ENCODE measurements at places on chromosomes 7 and 10. TPM values are rescaled to one million over a fixed set of nuclear protein-coding genes. Genes with fewer than 3 reads are reported as not detected.

GRCh38 chr7:15326044-15326644, 235.7 kb downstream of the AGMO start:
- DNase-seq: no peak

DNA sequence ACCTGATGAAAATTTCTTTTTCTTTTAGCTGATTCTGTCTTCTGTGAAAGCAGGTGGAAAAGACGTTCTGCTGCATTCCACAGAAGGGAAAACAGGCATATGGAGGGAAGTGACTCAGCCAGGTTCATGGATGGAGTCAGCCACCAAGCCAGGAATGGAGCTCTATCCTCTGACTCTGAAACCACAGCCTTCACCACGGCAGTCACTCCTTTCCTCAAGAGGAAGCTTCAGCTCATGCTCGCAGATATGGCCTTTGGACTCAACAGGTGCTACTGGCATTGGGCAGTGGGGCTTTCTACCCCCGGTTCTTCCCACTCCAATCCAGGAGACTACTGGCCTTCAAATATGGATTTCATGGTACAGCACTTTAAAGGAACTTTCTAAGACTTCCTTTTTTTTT, 11.5 kb upstream of the PLAU start:
- DNase-seq: no peak

PNLIPRP3 gene
- not detected for total RNA-seq

FRAT2 gene
- total RNA-seq: 8.4 TPM

COL17A1 gene
- total RNA-seq: 0.74 TPM

DNA sequence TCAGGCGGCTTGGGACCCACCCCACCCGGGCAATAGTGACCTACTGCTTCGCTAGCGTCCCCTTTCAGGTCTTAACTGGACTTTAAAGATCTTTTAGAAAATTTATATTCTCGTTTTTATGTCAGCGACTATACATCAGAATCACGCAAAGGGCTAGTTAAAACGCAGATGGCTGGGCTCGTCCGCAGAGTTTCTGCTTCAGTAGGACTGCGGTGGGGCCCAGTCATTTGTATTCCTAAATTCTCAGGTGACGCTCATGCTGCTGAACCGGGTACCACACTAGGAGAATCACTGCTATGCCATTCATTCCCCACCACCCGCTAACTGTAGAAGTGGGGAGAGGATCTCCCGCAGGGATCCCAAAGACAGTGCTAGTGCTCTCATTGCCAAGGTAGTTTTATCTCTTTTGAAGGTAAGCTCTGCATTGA, 12.0 kb upstream of the SP8 start:
- DNase-seq: no peak

HOXA6 gene
- 3.8 TPM for total RNA-seq

GRCh38 chr7:171364-171904, 20.9 kb upstream of the FAM20C start:
- no peak for DNase-seq

SPDYE1 gene
- not detected for total RNA-seq

GRCh38 chr10:120465138-120465537, 8.1 kb downstream of the PLPP4 start:
- DNase-seq: no peak

ZNF33A gene
- 27.7 TPM for total RNA-seq

KCNMA1 gene
- 26.3 TPM for total RNA-seq

GRCh38 chr7:49771427-49772176, 1.8 kb upstream of the VWC2 start:
- DNase-seq: no peak

UPK3B gene
- 636 TPM for total RNA-seq

GRCh38 chr10:61100887-61101286, 156.9 kb upstream of the RHOBTB1 start:
- DNase-seq: no peak

GRCh38 chr10:121919666-121920065, 8.2 kb downstream of the ATE1 start:
- DNase-seq: no peak

H2BK1 gene
- not detected for total RNA-seq

GRCh38 chr10:983971-984655, 4.1 kb upstream of the GTPBP4 start:
- DNase-seq: no peak

TYW1B gene
- total RNA-seq: 3.2 TPM

GRCh38 chr10:83678850-83679249, 460.5 kb upstream of the GHITM start:
- DNase-seq: no peak

DNA sequence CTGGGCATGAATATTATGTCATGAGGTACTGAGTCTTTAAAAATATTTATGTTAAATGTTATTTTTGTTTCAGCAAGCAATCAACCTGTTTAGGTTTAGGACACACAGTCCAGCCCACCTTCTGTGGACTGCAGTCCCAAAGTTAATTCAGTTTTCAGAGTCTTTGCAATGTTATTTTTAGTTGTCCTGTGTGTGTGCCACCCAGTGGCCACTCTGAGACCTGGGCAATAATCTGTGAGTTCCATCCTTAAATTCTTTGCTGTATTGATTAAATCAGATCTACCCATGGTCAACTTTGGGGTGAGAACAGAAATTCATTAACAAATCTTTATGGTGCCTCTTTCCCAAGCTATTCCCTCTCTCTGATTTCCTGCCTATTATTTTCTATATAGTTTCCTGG, 415.1 kb downstream of the CCSER2 start:
- no peak for DNase-seq

DNA sequence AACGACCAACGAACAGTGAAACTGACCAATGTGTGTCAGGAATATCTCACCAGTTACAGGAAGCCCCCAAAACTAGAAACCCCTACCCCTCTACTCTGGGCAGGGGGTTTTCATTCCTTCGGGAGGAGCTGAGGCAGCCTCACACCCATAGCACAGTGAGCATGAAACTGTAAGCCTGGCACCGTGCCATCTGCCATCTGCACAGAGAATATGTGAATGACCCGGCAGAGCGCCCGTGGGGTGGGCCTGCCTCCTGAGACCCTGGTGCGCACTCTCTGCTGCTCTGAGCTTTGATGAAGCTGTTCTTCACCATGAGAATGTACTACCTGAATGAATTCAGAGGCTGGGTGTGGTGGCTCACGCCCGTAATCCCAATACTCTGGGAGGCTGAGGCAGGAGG, 27.1 kb downstream of the DAGLB start:
- DNase-seq: no peak

PDZD7 gene
- total RNA-seq: 0.32 TPM

VKORC1L1 gene
- total RNA-seq: 41.0 TPM

DNA sequence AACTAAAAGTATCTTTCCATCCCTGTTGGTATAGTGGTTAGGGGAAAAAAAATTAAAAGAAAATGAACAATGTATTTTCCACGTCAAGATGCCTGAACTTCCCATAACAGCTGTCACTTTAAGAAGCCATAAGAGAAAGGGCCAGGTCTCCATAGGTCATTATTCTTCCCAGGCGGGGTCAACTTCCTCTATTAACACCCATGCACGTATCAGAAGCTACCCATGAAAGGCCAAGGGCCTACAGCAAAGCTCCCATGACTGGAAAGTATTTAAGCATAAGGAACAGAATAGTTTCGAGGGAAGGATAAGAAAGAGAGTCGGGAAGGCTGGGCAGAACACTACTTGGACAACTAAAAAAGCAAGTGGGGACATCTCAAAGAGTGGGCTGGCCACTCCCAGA, 40.1 kb downstream of the RBM28 start:
- no peak for DNase-seq

GRCh38 chr10:130742941-130743675, 568.4 kb downstream of the TCERG1L start:
- no peak for DNase-seq

NKX1-2 gene
- not detected for total RNA-seq

DNA sequence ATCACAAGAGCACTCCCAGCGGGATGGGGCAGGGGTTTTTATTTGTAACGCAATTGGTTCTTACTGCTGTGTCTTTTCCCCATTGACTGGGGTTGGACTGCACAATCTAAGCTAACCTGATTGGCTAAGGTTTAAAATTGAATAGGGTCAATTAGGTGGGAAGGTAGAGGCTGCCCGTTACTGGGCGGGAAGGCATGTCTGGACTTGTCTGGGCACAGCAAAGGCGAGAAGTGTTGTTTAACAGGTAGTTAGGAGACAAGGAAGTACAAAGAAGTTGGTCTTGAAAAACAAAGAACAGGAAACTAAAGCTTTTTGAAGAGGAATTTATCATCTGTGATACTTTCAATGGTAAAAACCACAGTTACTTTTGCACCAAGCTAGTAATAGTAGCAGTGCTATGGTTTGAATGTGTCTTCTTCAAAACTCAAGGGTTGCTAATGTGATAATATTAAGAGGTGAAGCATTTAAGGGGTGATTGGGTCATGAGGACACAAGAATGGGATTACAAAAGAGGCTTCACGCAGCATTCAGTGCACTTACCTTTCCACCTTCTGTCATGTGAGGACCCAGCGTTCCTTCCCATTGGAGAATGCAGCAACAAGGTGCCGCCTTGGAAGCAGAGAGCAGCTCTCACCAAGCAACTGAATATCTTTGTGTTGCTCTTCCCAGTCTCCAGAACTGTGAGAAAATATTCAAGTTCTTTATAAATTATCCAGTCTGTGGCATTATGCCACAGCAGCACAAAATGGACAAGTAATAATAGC, 875.5 kb upstream of the SORCS1 start:
- DNase-seq: no peak

DNA sequence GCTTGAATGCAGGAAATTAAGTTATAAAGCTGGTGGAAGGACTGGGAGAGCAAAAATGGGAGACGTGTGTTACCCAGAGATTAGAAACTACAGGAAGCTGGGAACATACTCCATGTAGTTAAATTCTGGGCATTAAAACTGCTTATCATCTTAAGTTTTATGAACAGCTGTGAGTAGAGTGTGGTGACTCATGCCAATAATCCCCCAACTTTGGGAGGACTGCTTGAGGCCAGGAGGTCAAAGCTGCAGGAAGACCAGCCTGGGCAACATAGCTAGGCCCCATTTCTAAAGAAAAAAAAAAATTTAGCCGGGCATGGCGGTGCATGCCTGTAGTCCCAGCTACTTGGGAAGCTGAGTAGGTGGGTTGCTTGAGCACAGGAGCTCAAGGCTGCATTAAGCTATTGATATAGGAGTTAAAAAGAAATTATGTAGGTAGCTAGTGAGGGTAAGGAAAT, 56.2 kb upstream of the SEPHS1 start:
- DNase-seq: no peak

GRM3 gene
- not detected for total RNA-seq

- no peak for DNase-seq
These were observed 243.0 kb downstream of the CACNA2D1 start for GRCh38 chr7:82200601-82201000.

- no peak for DNase-seq
These were observed 765 bp downstream of the PFKFB3 start for GRCh38 chr10:6203331-6204062.

PDK4 gene
- total RNA-seq: 582 TPM

DNA sequence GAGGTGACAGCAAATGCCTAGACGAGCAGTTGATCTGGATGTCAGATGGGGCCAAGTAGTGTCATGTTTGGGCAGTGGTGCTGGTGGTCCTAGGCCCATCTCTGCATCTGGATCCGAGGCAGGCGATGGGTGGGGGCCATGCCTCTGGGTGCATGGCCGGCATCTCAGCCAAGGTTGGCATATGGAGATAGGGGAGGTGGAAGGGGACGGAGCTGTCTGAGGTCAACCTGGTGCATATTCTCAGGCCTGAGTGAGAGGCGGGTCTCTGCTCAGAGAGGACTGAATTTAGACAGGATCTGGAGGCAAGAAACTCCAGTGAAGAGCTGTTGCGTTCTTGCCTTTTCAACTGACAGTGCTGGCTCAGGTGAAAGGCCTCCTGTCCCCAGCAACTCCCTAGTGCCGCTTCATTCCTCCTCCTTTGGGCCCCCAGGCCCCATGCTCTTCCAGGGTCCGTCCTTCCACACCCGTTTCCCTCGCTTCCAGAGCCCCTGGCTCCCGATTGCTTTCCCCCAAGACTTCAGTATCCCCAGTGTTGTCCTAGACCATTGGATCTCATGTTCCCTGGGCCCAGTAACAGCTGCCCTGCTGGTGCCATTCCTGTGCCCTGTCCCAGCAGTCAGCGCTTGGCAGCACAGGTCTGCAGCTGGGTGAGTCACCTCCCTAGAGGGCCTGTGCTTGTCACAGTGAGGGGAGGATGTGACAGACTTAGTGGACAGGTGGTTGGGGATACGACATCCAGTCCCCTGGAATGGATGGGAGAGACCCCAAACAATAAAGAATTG, 32.6 kb downstream of the GBX1 start:
- DNase-seq: no peak
